ENCODE measurements at places on chromosomes 2 and 18.

GRCh38 chr2:66433945-66434678, 813 bp upstream of the MEIS1 start:
- DNase-seq = no peak

DNA sequence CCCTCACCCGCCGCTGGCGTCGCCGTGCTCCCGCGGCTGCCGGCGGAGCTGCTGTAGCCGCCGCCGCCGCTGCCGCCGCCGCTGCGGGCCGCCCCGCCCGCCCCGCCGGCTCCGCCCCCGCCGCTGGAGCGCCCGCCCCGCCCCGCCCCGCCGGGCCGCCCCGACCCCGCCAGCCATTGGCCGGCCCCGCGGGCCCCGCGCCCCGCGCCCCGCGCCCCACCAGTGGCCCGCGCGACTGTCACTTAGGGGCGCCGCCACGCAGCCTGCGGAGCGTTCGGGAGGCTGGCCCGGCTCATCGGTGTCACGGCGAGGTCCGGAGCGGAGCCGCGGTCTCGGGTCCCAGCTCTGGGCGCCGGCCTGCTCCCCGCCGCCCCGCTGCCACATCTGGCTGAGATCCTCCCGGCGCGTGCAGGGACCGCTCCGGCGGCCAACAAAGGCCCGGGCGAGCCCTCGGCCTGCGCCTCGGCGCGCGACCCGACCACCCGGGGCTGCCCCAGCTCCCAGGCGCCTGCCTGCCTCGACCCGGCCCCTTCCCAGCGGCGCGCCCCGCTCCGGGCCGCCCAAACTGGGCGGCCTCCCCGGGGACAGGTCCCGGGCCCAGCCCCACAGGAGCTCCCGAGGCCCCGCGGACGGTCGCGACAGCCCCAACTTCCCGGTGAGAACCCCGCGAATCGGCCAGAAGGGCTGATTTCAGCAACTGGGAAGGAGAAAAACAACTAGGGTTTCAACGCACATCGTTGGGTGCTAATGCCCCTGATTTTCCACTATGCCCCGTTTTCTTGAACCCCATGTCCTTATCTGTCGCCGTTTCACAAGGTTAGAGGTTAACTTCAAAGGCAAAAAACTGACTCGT, at the start of gene MGAT4A:
Gene MGAT4A (minus strand): TSS at position 92 of the 853 bp plus-strand sequence. CDS start 4,800 bp downstream, outside the sequence.
- DNase-seq = peak; percentile 66

GRCh38 chr2:189056200-189057106, 82.3 kb downstream of the COL3A1 start:
- no peak for DNase-seq

- no peak for DNase-seq
Measured at GRCh38 chr2:121333834-121334558, 49.0 kb upstream of the TFCP2L1 start.

- no peak for DNase-seq
Measured at GRCh38 chr2:55869637-55870325, 53.8 kb downstream of the EFEMP1 start.
